Esophagus muscularis mucosa (tissue), 4 donors: ENCODE measurements at places on chromosomes 1 and 21. TPM values are rescaled to one million over a fixed set of nuclear protein-coding genes. Genes with fewer than 3 reads are reported as not detected.

DNA sequence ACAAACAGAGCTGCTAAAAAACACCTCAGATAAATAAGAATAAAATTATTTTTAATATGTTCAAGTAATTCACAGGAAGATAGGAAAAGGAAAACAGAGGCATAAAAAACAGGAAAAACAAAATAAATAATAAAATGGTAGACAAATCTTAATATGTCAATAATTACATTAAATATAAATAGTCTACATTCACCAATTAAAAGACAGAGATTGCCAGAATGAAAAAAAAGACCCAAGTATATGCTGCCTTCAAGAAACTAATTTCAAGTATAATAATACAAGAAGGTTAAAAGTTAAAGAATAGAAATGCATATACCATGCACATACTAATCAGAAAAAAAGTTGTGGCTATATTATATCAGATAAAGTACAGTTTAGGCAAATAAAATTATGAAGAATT is 1.9 kb downstream of the CYP2J2 start:
- H3K4me3 ChIP-seq: no peak overlapping the region
- H3K4me1 ChIP-seq: no peaks in the 10 kb centered on the region
- H3K27ac ChIP-seq: no peak overlapping the region
- H3K36me3 ChIP-seq: no peaks in the 10 kb centered on the region
- H3K27me3 ChIP-seq: peaks cover 11% of the 10 kb centered on the region

DNA sequence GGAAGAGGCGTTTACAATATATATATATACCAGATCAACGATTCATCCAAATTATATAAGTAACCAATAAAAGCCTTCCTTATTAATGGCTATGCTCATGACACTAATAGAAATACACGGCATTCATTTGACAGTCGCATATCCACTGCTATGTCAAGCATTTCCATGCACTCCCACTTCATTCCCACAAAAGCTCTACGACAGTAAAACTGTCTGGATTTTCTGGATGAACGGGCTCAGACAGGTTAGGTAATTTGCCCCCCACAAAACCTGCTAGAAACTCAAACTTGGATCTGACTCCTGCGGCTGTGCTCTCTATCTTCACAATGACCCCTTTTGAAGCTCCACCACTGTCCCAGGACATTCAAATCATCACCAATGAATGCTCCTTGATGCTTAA is 11.4 kb downstream of the DNAJC11 start:
- H3K27ac ChIP-seq: no peak overlapping the region
- H3K4me3 ChIP-seq: no peak overlapping the region
- H3K4me1 ChIP-seq: no peaks in the 10 kb centered on the region
- no peaks in the 10 kb centered on the region for H3K27me3 ChIP-seq
- no peaks in the 10 kb centered on the region for H3K36me3 ChIP-seq

DNA sequence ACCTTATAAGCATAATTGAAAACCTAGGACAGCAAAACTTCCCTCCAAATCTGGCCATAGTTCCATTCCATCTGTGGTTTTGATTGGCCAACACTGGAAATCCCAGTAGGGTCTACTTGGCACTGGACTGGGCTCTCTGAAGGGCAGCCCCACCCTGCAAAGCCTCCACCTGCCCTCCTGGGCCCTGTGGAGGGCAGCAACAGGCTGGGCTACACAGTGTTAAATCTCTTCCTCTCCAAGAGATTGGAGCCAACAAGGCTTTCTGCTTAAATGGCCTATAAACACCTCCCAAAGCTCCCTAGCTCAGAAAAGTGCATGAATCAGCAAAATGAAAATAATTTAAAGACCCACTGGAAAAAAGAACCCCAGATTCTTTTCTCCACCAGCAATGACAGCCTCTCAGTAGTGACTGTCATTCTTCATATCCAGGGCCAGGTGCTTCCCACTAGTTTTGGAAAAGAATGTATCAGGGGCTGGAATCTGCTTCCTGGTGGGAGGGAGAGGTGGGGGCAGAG is 58.5 kb downstream of the BEND5 start:
- no peak overlapping the region for H3K27ac ChIP-seq
- DNase-seq: no peak
- H3K4me3 ChIP-seq: no peak overlapping the region

DNA sequence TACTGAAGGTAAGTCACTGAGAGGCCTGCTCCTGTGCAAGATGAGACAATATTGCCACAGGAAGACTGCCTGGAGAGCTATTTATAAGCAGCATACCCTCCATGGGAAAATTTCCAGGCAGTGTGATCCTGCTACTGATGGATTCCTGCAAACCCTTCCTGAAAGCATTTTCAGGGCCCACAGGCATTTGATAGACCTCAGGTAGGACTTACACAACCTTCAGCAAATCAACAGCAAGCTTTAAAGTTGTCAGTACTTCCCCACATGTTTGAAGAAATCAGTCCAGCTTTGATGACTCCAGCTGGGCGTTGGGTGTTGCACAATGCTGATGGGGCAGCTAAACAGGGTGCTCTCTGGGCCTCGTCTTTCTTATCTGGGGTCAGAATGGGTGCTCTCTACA is 108.8 kb downstream of the PLXNA2 start:
- DNase-seq: no peak
- H3K4me1 ChIP-seq: peaks cover 53% of the 10 kb centered on the region
- no peak overlapping the region for H3K27ac ChIP-seq
- no peaks in the 10 kb centered on the region for H3K27me3 ChIP-seq
- H3K36me3 ChIP-seq: peaks cover 13% of the 10 kb centered on the region

DNA sequence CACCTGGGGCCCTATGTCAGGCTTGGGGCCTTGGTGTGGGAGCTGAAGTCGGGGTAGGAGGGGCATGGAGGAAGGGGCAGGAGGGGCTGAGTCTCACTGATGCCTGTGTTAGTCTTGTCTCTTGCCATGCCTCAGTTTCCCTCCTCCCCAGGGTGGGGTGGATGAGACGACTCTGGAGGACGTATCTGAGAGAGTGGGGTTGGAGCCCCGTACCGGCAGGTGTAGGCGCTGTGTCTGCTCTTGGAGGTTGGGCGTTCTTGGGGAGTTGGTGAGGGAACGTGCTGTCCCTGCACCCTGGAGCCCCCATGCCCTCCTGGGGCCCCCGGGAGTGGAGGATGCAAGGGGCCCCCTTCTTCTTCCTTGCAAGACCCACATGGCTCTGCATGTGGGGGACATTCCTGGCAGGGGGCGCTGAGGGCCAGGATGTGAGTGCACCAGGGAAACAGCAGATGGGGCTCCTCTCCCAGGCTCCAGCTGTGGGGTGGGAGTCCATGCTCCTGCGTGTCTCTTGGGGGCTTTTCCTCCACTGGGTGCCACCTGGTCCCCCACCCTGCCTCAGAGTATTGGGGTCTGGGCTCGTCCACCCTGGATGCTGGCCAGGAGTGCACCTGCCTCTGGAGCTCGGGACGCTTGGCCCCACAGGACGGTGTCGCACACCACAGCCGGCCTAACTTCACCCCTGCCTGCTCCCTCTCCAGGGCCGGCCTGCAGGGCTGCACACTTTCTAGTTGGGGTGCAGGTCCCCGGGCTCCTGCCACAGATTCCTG is 1.4 kb upstream of the TNFRSF14 start:
- H3K4me3 ChIP-seq: peak overlapping the region; percentile 72
- peaks cover 18% of the 10 kb centered on the region for H3K36me3 ChIP-seq
- peak overlapping the region; percentile 81 for H3K27ac ChIP-seq
- no peak for DNase-seq
- H3K27me3 ChIP-seq: no peaks in the 10 kb centered on the region

DNA sequence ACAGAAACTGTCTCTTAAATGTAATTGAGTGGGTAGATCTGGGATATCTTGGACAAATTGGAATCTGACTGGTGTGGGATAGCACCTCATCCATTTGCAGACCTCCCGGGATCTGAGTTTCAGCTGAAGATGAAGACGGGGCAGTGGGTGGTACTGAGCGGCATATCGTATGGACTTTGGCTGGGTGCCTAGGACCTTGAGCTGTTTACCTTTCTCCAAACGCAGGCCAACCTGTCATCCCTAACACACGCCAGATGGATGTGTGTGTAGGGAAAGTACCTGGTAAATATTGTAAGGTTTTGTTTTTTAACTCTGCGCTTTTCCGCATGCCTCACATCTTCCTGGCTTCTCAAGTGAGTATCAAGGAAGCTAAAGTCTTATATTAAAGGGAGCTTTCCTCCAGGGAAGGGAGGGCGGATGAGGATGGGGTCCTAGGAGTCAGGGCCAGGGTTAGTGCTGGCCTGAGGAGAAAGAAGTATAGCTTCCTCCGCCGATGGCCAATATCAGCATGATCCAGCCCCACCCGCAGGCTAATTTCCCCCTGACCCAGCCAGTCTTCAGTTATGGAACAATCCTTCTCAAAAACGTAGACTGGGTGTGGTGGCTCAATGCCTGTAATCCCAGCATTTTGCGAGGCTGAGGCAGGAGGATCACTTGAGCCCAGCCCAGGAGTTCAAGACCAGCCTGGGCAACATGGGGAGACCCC is 26.2 kb downstream of the ATP8B2 start:
- peaks cover 32% of the 10 kb centered on the region for H3K36me3 ChIP-seq
- H3K27ac ChIP-seq: peak overlapping the region; percentile 47
- H3K27me3 ChIP-seq: no peaks in the 10 kb centered on the region
- H3K4me3 ChIP-seq: no peak overlapping the region
- H3K4me1 ChIP-seq: peaks cover 39% of the 10 kb centered on the region
- no peak for DNase-seq

- no peak overlapping the region for H3K27ac ChIP-seq
- H3K27me3 ChIP-seq: no peaks in the 10 kb centered on the region
- no peaks in the 10 kb centered on the region for H3K36me3 ChIP-seq
- H3K4me1 ChIP-seq: no peaks in the 10 kb centered on the region
Observed at GRCh38 chr1:57518496-57518895, 94.6 kb upstream of the DAB1 start.

DNA sequence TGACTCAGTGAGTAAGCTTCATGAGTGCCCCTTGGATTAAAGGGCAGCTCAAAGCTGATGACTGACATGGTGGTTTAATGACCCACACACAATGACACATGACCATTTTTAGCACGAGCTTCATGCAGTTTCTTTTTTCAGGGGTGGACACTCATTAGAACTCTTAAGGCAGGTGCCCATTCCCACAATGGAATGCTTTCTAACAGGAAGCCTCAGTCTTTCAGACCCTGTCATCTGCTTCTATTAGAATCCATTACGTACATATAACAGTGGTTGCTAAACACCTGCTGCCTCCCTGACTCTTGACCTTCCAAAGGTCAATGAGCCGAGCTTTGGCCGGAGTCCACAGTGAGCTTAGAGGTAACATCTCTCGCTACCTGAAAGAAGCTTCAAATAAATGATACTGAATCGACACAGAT is 27.4 kb downstream of the AKNAD1 start:
- H3K27me3 ChIP-seq: no peaks in the 10 kb centered on the region
- peaks cover 61% of the 10 kb centered on the region for H3K4me1 ChIP-seq
- no peaks in the 10 kb centered on the region for H3K36me3 ChIP-seq
- H3K4me3 ChIP-seq: peak overlapping the region; percentile 42
- peak overlapping the region; percentile 90 for H3K27ac ChIP-seq

DNA sequence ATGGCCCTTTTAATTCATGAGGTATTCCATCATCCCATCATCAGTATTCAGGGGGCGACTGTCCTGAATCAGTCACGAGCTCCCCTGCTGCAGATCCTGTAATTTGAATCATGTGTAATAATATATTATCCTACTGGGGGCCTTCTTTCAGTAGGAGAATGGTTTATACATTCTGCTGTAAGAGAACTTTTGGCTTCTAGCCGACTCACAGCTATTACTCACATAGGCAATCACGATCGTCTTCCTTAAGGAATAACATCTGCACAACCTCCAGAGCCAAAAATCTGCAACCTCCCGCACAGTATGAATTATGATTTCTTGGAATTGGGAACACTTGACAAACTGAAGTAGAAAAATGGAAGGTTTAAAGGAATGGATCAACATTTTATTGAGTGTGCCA is 343.0 kb downstream of the USP25 start:
- H3K36me3 ChIP-seq: no peaks in the 10 kb centered on the region
- peaks cover 30% of the 10 kb centered on the region for H3K4me1 ChIP-seq
- DNase-seq: no peak

DNA sequence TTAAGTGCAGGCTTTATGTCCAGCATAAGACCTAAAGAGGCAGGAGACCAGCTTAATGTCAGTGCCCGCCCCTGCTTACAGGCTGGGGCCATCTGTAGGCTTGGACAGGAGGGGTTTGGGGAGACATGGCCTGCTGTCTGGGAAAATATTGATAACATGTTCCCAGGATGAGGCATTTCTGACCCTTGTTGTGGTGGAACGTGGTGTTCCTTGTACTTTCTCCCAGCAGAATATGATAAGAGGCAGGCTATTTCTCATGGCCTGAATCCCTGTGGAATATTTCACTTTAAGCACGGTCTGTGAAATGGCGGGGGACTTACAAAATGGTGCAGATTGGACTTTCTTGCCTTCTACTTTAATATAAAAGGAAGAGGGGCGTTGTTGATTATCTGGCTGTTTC is 41.9 kb upstream of the PLA2G5 start:
- H3K27me3 ChIP-seq: no peaks in the 10 kb centered on the region
- H3K4me3 ChIP-seq: no peak overlapping the region
- H3K4me1 ChIP-seq: no peaks in the 10 kb centered on the region

DNA sequence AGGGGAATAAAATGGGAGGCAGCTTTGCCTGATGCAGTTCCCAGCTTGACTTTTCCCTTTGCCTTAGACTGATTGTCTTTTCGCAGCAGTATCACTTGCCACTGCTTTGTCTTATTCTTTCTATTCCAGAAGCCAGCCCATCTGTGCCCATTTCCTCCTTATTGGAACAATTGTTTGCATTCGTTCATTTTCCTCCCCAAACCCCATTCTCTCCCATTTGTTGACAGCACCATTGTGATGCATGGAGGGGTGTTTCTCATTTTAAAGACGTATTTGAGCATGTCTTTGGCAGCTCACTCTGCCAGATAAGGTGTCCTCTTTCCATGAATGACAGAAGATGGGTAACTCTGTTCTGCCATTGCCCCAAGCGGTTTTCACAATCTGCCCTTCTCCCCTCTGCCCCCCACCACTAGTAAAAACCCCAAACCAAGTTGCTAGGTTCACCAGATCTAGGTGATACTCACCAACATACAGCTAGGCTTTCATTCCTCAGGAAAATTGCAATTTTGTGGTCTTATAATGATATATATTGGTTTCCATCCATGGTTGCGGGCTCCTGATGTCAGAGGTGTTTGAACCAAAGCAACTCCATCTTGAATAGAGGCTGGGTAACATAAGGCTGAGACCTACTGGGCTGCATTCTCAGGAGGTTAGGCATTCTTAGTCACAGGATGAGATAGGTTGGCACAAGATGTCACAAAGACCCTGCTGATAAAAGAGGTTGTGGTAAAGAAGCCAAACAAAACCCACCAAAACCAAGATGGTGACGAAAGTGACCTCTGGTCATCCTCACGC is 30.8 kb downstream of the SERBP1 start:
- no peaks in the 10 kb centered on the region for H3K4me1 ChIP-seq
- H3K27me3 ChIP-seq: no peaks in the 10 kb centered on the region
- no peaks in the 10 kb centered on the region for H3K36me3 ChIP-seq
- no peak overlapping the region for H3K27ac ChIP-seq
- no peak for DNase-seq
- H3K4me3 ChIP-seq: no peak overlapping the region

- no peaks in the 10 kb centered on the region for H3K36me3 ChIP-seq
- no peaks in the 10 kb centered on the region for H3K4me1 ChIP-seq
- no peak for DNase-seq
Observed at GRCh38 chr1:65514041-65514440, 93.6 kb downstream of the LEPR start.

GRCh38 chr1:53182111-53182593 is 14.5 kb upstream of the CPT2 start:
- H3K4me3 ChIP-seq: no peak overlapping the region
- peaks cover 15% of the 10 kb centered on the region for H3K4me1 ChIP-seq
- no peaks in the 10 kb centered on the region for H3K36me3 ChIP-seq

AMY2B gene
- 43.2 TPM for total RNA-seq

ANGPTL7 gene
- 16.9 TPM for total RNA-seq
